Epithelial cell of proximal tubule (primary cell): ENCODE measurements at places on chromosomes 5 and 9. TPM values are rescaled to one million over a fixed set of nuclear protein-coding genes. Genes with fewer than 3 reads are reported as not detected.

GRCh38 chr5:4942831-4943178 is 197.3 kb upstream of the ADAMTS16 start:
- DNase-seq = no peak

- no peak for DNase-seq
These were observed 1577.3 kb upstream of the C9orf72 start for GRCh38 chr9:29150606-29151005.

- no peak for DNase-seq
These were observed 282.7 kb downstream of the GAS1 start for GRCh38 chr9:86664603-86665002.

PHF2 gene
- total RNA-seq = 11.4 and 16.2 TPM in 2 replicates

TNFSF8 gene
- not detected in 2 replicates for total RNA-seq
